ENCODE measurements at places on chromosomes 11 and 22.

DNA sequence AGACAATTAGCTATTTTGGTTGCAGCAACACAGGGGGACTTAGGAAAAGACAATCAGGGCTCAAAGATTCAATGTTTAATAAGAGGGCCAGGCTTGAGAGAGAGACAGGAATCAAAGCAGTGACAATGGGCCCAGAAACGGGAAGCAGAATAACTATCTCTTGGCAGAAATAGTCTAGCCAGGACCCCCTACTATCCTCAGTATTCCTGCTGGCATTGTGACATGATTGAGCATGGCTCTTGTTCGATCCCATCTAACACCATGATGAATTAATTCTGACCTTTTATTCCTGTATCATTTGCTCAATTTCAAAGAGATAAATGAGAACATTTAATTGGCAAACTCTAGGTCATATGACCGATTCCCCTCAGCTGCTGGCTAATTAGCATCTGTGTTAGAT, 12.8 kb upstream of the ANO5 start:
- no peak for DNase-seq

- no peak for DNase-seq
These were observed 51.4 kb upstream of the FADD start for GRCh38 chr11:70151671-70152070.

- DNase-seq: no peak
These were observed 18.2 kb downstream of the KCNQ1OT1 start for GRCh38 chr11:2681408-2682145.

DNA sequence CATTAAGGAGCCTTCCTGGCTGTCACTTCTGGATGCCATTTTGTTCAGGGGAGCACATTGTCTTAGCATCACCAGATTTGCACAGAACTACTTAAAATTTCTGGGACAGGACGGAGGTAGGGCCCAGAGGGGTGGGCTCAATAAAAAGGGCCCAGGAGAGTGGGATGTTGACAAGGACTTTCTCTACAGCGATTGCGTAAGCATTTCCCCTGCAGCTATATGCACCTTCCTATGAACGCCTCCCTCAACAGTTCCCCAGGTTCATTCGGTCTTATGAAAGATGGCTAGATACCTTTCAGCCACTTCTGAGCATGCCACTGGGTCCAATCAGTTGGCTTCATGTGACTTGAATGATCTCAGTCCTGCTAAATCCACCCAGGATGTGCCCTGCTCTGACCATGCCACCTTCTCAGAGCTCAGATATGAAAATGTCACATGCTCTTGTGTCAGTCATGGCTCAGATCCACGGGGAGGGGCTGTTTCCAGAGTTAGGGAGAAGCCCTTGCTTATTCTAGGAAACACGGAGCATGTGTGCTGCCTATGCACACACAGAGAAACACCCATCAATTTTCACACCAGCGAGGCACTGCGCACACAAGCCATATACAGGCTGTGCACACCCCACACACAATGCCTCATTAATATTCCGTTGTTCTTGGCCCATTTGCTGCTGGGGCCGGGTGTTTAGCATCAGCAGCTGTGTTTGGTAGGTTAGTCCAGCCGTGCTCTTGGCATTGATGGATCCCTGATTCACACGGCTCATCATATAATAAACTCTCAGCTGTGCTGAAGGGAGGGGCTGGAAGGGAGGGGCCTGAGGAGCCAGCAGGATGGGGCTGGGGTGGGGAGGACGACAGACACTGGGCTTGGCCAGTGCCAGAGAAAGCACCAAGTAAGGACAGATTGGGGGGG, 52.5 kb upstream of the NNMT start:
- DNase-seq: no peak

- no peak for DNase-seq
These were observed 101.0 kb downstream of the SNX19 start for GRCh38 chr11:130815097-130815802.

Data from uterus (tissue), 4 donors.